Stimulated activated CD8-positive, alpha-beta memory T cell treated with anti-CD3 and anti-CD28 coated beads, Interleukin-2, amount 100 ng/mL, for 48 hours (primary cell): ENCODE measurements at places on chromosomes 4 and X.

DNA sequence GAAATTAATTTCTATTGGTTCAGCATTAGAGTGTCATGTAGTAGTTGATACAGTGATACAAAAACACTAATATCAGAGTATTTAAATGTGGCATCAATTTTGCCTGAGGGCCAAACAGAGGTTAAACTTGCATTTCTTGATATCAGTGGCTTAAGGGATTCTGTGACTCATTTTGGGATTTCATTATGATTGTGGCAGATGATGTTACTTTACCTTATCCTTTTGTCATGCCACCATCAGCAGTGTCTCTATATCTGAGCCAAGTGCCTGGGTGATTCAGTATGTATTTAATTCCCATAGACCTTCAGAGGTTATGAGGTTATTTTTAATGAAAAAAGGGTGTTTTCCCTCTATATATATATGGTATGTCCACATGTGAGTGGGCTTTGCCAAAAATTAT lies 582.9 kb downstream of the ADGRL3 start:
- DNase-seq = no peak

GRCh38 chr4:53050361-53050774 lies 188.3 kb downstream of the RASL11B start:
- DNase-seq = no peak

- no peak for DNase-seq
These were observed 51.7 kb upstream of the AP1S2 start for GRCh38 chrX:15906041-15906943.

GRCh38 chr4:185710487-185710995 lies 101.5 kb downstream of the SORBS2 start:
- no peak for DNase-seq

GRCh38 chr4:88818631-88819470 lies 121.2 kb upstream of the NAP1L5 start:
- DNase-seq = no peak
